ENCODE measurements at places on chromosomes 4 and X.

GRCh38 chr4:98557194-98557892, 101.1 kb downstream of the TSPAN5 start:
- DNase-seq, result no peak

GRCh38 chr4:39054497-39054896, 7.5 kb upstream of the KLHL5 start:
- no peak for DNase-seq

- DNase-seq, result peak; percentile 80
Observed at GRCh38 chr4:137124278-137124932, 407.9 kb downstream of the PCDH18 start.

DNA sequence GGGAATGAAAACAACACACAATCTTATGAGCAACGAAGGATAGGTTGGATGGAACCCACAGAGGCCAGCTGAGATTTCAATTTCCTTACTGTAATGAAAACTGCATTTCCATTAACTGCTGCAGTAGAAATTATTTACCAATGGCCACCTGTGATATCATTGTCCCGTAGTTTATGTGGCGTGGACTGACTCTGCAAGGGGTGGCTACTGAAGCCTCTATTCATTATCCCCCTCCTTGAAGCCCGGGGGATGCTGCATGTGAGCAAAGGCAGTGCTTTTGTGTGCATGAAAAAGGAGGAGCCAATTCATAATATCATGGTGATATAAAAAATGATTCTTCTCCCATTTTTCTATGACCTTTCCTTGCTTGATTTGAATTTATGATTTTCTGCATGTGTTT, 207.8 kb downstream of the PTTG2 start:
- DNase-seq, result no peak

DNA sequence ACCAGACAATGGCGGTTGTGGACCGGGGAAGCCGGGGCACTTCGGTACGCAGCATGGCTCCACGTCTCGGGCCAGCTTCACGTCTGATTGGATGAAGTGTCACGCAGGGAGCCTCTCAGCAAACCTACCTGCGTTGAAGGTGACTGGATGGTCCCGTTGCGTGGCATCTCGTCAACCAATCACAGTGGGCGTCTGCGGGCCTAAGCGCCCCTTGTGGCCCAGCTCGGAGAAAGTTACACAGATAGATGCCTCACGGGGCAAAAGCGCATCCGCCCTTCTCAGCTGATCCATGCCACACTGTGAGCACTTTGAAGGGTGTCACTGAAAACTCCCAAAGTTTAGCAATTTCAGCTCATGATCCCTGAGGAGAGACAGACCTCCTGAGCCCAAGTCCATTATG, at the start of gene H2BW1:
Gene H2BW1 (minus strand): TSS at position 103 of the 400 bp plus-strand sequence. CDS start 132 bp downstream, outside the sequence.
- DNase-seq, result no peak

GRCh38 chrX:147403040-147403439, 508.7 kb upstream of the FMR1 start:
- no peak for DNase-seq

DNA sequence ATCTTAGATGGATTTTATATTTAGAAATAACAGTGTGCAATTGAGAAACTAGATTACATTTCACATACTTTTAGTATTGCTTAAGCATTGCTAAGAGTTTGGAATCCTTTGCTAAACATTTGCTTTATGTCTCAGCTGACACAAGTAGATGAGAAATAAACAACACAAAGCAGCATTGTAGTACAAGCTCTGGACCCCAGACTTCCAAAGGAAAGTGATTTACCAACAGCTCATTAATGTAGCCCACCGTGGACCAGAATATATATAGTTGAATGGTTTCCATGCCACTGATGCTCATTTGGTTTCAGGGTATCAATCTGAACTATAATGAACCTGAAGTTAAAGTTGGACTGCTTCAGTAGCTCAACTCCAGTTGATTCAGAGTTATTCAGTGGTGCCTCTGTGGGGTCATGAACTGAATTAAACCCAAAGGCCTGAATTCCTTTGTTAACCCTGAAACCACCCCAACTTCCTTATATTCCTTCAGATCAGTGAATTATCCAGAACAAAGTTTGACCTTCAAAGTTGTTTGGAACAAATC, 132.1 kb upstream of the NEIL3 start:
- DNase-seq, result peak; percentile 43

DNA sequence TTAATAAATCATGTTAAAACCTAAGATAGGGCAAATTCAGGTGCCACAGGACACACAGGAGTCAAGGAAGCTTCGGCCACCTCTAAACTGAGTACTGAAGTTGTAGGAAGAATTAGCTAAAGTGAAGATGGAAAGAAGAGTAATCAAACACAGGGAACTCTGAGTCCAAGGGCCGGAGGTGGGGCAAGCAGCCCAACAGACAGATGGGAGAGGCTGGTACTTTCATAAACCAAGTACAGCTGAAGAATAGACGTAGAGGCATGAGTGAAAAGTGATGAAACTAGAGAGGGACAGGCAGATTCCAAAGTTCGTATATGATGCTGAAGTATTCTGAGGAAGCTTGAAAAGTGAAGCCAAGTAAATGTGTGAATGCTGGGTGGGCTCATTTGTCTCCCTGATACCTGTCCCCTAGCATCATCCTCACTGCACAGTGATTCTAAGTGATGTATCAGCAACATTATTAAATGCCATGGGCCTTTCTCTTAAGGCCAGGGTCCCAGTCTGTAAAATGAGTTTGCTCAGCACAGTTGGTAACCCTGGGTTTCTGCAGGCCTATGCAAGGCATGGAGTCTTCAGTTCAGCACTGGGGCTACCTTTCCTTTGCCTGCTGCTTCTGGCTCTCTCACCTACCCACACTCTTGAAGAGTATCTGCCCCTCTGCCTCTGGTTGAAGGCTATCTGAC, 203.3 kb downstream of the NR3C2 start:
- no peak for DNase-seq

- peak; percentile 78 for DNase-seq
Observed at GRCh38 chr4:25312496-25313200, at the start of gene ZCCHC4. Gene ZCCHC4 (plus strand): TSS chr4:25312774. CDS start chr4:25312810, 36 bp downstream.

GRCh38 chr4:34196375-34196774, 2047.9 kb downstream of the ARAP2 start:
- no peak for DNase-seq

DNA sequence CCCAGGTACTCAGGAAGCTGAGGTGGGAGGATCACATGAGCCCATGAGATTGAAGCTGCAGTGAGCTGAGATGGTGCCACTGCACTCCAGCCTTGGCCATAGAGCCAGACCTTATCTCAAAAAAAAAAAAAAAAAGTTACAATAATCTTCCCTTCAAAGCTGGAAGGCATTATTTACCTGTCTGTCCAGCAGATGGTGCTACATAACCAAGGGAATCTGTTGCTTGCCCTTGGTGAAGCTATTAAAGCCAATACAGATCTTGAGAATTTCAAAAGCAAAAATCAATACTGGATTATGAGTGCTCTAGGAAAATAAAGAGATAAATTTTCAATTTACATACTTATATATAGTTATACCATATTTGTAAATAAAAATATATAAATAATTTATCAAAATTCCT, 25.9 kb downstream of the PKD2 start:
- peak; percentile 56 for DNase-seq

GRCh38 chr4:176052744-176053143, 12.9 kb upstream of the WDR17 start:
- no peak for DNase-seq

- no peak for DNase-seq
Observed at GRCh38 chr4:81049907-81050306, 19.4 kb downstream of the BMP3 start.

DNA sequence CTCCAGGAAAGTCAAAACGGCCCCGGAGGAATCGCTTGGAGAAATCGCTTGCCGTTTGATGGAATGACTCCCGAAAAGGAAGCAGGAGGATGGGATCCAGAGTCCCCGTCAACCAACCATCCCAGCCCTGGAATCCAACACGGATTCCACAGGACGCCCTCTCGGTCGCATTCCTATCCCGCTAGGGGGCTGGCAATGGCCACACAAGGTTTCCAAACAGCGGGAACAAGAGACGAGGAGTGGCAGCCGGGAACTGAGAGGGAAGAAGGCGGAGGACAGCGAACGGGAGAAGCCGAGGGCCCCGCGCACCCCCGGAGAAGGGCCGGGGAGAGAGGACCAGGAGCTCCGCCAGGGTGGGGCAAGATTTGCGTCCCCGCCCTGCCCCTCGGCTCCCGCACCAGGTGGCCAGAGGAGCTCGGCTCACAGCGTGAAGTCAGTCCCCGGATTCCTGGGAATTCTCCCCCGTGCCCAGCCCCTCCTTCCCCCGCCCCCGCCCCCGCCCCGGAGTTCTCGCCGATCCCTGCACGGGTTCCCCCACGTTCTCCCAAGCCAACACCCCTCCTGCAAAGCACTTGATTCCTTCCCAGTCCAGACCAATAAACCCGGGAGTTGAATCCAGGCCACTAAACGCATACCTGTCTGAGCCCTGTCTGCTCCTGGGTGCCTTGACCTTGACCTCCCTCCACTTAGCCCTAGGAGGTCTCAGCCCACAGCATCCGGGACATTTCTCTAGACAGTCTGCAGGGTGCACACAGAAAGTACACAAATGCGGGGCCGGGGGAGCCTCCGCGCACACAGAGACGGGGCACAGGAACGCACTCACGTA, 1.4 kb downstream of the PDZD4 start:
- DNase-seq, result no peak

DNA sequence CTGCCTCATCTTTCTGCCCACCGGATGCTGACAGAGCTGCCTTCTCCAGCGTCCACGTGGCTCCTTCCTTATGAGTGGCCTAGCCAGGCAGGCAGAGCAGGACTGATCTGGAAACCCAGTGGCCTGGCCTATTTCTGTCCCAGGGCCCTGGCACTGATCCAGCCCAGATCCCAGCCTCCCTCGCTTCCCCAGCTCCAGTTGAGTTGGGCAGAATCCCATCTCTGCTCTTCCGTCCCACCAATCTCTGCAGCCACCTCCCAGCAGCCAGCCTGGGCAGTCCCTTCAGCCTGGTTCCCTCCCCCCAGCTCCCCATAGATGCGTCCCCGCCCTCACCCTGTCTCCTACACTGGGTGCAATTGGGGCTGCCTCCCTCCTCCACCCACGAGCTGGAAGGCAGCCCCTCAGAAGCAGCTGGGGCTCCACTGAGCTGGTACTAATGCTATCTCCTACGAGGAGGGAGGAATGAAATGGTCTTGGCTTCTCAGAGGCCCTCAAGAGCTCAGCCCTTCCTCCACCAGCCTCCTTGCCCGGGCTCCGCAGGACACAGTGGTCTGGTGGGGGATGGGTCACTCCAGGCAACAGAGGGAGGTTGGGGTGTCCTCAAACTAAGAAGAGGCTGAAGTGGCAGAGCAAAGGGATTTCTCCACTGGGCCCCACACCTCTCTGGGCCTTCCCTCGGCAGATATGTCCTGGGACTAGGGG, 94.2 kb downstream of the PJA1 start:
- DNase-seq, result no peak

Measured in HFFc6 (cell line).